ENCODE measurements at places on chromosomes 16 and 17.

DNA sequence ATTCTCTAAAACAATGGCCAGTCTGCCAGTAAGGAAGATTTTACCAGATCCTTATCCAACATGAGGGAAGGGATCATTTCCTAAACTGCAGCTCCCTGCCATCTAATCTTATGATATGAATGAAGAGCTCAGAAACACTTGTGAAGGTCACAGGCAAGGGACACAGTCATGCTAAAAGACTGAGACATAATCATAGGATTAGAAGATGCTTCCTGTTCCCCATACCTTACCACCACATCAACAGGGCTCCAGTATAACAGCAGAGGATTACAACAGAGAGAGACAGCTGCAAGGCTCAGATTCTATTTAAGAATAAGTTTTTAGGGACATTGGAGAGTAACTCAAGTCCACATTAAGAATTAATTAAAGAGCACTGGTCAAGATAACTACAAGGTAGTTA is 93.3 kb downstream of the BRIP1 start:
- no peak for DNase-seq

DNA sequence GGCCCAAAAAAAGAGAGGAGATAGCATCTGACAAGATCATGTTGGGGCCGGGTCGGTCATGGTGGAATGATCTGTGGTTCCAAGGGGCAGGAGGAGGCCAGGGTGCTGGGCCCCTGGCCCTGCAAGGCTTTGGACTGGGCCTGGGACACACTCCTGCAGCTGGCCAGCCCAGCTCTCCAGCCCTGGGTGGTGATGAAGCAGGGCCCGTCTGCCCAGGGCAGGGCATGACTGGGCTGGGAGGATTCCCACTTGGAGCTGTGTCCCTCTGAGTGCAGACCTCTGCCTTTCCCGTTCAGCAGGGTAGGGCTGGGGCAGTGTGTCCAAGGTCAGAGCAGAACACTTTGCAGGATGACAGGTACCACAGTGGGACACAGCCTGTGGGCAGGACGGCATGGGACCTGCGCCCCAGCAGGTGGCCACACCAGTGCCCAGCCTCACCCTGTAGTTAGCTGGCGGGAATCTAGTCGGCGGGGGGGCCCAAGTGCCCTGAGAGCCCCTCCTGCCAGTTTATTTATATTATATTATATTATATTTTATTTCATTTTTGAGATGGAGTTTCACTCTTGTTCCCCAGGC is 27.6 kb upstream of the MYO15B start:
- no peak for DNase-seq

GRCh38 chr17:80070375-80071115 is 30.8 kb upstream of the GAA start:
- no peak for DNase-seq

DNA sequence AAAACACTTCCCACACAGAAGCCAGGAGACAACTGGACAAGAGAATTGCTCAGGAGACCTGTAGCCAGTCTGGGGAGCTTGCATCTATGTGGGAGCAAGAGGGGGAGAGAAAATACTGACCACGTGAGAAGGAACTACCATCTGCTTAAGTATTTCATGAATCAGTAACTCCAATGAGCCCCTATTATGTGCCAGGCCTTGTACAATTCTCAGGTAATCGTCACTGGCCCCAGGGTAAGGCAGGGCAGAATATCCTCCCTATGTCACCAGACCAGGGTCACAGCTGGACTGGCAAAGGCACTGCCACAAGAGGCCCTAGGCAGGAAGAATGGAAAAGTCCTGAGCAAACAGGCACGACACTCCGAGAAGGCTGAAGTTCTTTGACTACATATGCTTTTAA is 25.9 kb downstream of the USP7 start:
- no peak for DNase-seq

DNA sequence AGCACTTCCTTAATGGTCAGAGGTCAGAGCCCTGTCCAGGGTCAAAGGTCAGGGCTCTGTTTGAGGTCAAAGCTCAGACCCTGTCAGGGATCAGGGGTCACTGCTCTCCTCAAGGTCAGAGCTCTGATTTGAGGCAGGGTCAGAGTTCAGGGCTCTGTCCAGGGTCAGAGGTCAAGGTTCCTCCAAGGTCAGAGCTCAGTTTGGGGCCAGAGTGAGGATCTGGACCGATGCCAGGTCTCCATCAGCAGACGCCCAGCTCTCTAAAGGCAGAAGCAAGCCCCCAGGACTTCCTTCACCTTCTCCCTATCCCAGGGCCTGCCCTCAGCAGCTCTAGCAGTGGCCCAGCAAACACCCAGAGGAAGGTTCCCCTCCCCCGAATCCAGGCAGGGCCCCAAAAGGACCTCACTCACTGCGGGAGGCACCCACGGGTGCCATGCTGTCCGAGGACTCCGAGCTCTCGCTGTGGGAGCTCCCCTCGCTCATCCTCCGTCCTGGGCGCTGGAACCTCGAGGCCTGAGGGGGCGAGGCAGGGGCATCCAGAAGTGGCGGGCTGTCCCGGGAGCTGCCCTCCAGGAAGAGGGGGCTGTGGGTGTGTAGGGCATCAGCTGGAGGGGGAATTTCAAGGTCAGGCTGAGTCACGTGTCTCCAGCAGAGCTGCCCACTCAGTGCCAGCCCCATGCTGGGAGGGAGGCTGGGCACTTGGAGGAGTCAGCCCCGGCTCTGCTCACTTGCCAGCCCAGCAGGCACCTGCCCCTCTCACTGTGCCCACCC is 26.7 kb downstream of the PIMREG start:
- no peak for DNase-seq
